ENCODE measurements at places on chromosomes 4 and X.

DNA sequence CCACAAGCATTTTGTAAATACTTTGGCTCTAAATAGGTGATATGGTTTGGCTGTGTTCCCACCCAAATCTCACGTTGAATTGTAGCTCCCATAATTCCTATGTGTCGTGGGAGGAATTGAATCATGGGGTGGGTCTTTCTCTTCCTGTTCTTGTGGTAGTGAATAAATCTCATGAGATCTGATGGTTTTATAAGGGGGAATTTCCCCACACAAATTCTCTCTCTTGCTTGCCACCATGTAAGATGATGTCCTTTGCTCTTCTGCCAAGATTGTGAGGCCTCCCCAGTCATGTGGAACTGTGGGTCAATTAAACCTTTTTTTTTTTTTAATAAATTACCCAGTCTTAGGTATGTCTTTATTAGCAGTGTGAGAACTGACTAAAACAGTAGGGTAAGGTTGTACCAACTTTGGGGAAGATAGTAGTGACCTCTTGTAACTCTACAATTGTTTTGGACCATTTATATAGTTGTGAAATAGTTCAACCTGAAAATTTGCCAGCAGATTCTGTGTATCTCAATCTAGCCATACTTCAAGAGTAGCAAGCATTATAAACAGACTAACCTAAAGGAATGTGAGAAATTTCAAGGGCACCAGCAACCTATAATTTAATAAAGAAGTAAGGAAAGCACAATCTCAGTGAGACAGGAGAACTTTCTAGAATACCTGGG is 727.8 kb downstream of the GRID2 start:
- DNase-seq, result peak; percentile 34

DNA sequence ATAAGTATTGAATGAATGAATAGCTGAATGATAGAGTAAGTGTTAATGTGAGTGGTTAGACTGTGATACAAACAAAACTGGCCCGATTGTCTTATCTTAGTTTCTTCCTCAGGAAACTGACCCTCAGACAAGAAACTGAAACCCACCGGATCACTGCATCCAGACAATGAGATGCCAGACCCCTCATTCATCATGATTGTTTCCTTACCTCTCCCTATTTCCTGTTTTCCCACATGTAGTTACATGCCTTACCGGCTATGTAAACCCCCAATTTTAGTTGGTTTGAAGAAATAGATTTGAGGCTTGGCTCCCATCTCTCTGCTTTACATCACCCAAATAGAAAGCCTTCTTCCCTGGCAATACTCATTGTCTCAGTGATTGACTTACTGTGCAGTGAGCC is 218.9 kb upstream of the PPP1R2C start:
- peak; percentile 17 for DNase-seq

GRCh38 chr4:32744211-32744610 is 2024.0 kb downstream of the PCDH7 start:
- DNase-seq, result no peak

- DNase-seq, result no peak
These were observed 5.6 kb downstream of the TMEM255A start for GRCh38 chrX:120305531-120306141.

All from fibroblast of pulmonary artery (primary cell).